ENCODE measurements at places on chromosomes 16 and 17. TPM values are rescaled to one million over a fixed set of nuclear protein-coding genes. Genes with fewer than 3 reads are reported as not detected.

The SLC16A13 gene
- polyA plus RNA-seq, result 7.2 TPM

The PDILT gene
- not detected for polyA plus RNA-seq

The LPO gene
- not detected for polyA plus RNA-seq

The EPX gene
- polyA plus RNA-seq, result not detected

The CHST4 gene
- polyA plus RNA-seq, result not detected

GRCh38 chr16:15933781-15934180 lies 15.6 kb upstream of the ABCC1 start:
- no peak overlapping the region for H3K4me3 ChIP-seq
- no peak overlapping the region for H3K27ac ChIP-seq
- no peaks in the 10 kb centered on the region for H3K4me1 ChIP-seq

- H3K27ac ChIP-seq, result no peak overlapping the region
- DNase-seq, result no peak
- no peak overlapping the region for H3K4me3 ChIP-seq
- no peaks in the 10 kb centered on the region for H3K4me1 ChIP-seq
These were observed 78.4 kb upstream of the MED9 start for GRCh38 chr17:17398188-17398942.

DNA sequence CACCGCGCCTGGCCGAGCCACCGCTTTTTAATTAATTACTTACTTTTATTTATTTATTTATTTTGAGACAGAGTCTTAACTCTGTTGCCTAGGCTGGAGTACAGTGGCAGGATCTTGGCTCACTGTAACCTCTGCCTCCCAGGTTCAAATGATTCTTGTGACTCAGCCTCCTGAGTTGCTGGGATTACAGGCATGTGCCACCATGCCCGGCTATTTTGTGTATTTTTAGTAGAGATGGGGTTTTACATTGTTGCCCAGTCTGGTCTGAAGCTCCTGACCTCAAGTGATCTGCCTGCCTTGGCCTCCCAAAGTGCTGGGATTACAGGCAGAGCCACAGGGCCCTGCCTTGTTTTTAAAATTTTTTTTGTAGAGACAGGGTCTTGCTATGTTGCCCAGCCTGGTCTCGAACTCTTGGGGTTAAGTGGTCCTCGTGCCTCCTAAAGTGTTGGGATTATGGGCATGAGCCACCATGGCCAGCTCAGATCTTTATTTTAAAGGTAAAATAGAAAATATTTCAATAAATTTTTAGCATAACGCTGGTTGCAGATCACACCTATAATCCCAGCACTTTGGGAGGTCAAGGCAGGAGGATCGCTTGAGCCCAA lies 18.3 kb upstream of the NUDT16L1 start:
- peak overlapping the region; percentile 82 for H3K27ac ChIP-seq
- DNase-seq, result no peak
- H3K4me1 ChIP-seq, result peaks cover 13% of the 10 kb centered on the region
- H3K4me3 ChIP-seq, result no peak overlapping the region
- H3K36me3 ChIP-seq, result peaks cover 3% of the 10 kb centered on the region

GRCh38 chr17:82217530-82218204 lies 5.0 kb upstream of the CCDC57 start:
- no peak overlapping the region for H3K27ac ChIP-seq
- H3K27me3 ChIP-seq, result no peaks in the 10 kb centered on the region
- no peak overlapping the region for H3K4me3 ChIP-seq
- H3K36me3 ChIP-seq, result no peaks in the 10 kb centered on the region
- H3K4me1 ChIP-seq, result no peaks in the 10 kb centered on the region

DNA sequence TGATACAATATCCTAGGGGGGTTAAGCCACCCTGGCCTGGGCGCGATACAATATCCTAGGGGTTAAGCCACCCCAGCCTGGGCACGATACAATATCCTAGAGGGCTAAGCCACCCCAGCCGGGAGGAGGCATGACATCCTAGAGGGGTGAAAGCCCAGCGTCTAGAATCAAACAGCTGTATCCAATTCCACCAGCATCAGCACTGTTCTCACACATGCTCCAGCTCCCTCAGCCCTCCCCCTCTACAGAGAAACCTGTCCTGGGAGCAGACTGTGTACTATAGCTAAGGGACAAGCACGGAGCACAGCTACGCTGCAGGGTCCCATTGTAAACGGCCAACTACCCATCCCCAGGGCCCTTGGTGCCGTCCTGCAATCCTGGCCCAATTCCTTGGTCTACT lies 6.2 kb downstream of the GINS2 start:
- H3K27ac ChIP-seq, result no peak overlapping the region
- no peaks in the 10 kb centered on the region for H3K36me3 ChIP-seq
- DNase-seq, result no peak
- H3K4me3 ChIP-seq, result no peak overlapping the region
- no peaks in the 10 kb centered on the region for H3K27me3 ChIP-seq
- no peaks in the 10 kb centered on the region for H3K4me1 ChIP-seq

DNA sequence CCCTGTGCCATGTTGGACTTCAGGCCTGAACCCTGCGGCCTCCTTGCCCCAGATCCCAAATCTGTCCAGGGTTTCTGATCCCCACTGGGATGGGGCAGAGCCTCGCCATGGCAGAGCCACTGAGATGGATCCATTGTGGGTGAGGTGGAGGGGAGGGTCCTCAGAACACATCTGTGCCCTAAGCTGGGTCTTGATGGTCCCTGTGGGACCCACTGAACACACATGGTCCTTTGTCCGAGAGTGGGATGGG lies 38.0 kb upstream of the KSR1 start:
- no peak for DNase-seq
- H3K27me3 ChIP-seq, result no peaks in the 10 kb centered on the region

DNA sequence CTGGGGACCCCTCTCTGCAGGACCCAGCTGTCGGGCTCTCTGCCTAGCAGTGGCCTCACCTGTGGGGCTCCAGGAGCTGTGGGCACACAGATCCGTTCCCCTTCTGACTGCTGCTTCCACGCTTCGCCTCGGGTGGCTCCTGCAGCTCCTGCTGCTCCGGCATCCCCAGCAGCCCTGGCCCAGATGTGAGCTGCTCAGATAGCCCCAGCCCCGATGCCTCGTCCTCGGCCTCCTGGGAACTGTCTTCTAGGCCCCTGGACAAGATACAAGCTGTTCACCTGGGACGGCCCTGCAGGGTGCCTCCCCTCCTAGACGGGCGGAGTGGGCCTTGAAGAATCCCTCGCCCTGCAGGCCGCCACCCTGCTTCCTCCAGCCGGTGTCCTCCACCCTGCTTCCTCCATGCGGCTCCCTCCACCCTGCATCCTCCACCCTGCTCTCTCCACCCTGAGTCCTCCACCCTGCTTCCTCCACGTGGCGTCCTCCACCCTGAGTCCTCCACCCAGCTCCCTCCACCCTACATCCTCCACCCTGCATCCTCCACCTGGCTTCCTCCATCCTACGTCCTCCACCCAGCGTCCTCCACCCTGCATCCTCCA lies 11.0 kb downstream of the EMC6 start:
- DNase-seq, result no peak
- no peak overlapping the region for H3K4me3 ChIP-seq
- no peak overlapping the region for H3K27ac ChIP-seq

- no peaks in the 10 kb centered on the region for H3K36me3 ChIP-seq
- DNase-seq, result peak; percentile 56
- H3K4me3 ChIP-seq, result no peak overlapping the region
- H3K27ac ChIP-seq, result no peak overlapping the region
- peaks cover 8% of the 10 kb centered on the region for H3K4me1 ChIP-seq
These were observed 9.0 kb upstream of the ZNF689 start for GRCh38 chr16:30619202-30619601.

DNA sequence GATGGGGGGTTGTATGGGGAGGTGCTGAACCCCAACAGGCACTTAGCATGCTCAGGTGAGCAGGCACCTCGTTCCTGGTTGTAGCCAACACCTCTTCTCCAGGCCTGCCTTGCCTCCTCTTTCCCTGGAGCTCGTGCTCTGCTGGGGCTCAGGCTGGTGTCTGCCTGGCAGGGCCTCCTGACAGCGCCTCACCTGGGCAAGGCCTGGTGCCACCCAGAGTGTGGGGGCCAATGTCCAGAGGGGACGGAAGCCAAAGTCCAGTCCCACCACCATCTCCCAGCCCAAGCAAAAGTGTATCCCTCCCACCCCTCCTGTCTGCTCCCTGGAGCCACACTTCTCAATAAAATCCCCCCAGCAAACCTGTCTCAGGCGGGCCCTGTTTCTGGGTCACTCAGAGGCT lies 304.2 kb upstream of the TNRC6C start:
- H3K4me1 ChIP-seq, result no peaks in the 10 kb centered on the region
- no peak overlapping the region for H3K27ac ChIP-seq
- DNase-seq, result no peak
- H3K36me3 ChIP-seq, result no peaks in the 10 kb centered on the region

DNA sequence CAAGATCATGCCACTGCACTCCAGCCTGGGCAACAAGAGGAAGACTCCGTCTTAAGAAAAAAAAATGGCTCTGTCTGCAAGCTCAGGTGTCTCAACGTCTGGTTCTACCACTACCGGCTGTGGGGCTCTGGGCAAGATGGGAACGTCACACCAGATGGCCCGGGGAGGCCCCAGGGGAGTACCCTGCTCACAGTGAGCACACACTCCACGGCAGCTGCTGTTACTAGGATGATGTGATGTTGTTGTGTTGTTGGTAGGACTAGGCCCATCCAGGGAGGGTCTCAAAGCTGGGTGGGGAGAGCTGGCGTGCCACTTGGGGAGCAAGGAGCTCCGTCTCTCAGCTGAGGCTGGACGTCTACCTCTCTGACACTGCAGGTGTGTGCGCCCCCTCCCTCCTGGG lies 9.4 kb upstream of the NPTX1 start:
- H3K27ac ChIP-seq, result no peak overlapping the region
- H3K4me1 ChIP-seq, result no peaks in the 10 kb centered on the region
- no peaks in the 10 kb centered on the region for H3K36me3 ChIP-seq
- DNase-seq, result no peak

DNA sequence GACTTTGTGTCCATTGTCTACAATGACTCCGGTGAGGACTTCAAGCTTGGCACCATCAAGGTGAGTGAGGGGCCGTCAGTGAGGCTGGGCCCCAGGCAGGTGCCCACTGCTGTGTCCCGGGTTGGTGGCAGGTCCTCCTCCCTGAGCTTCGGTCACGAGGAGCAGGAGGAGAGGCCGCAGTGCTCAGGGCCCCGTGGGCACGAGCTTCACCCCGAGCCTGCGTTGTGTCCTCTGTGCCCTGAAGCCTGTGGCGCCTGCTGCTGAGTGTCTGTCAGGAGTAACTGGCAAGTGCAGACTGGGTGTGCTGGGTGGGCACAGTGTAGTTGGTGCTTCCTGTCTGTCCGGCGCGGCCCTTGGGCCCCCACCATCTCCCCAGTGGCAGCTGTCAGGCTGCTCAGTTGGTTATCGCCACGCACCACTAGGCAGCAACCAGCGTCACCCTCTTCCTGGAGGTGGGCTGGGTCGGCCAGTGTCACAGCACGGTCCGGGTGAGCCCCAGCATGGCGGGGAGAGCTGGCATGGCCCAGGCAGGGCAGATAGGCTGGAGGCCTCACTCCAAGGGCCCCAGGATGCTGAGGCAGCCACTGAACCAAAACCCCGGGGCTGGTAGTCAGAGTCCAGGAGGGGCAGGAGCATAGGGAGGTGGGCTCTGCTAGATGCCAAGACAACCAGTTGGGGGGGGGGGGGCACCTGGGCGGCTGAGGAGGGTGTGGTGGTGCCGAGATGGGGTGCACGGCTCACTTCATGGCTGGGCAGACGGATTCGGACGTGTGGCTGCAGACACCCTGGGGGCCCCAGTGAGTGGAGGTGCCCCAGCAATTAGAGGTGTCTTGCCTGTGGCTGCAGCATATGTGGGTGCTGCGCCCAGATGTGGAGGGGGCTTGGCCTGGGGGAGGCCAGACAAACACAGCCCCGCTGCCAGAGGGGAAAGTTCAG lies 39.3 kb downstream of the TSC2 start:
- H3K4me1 ChIP-seq, result peaks cover 7% of the 10 kb centered on the region
- H3K27ac ChIP-seq, result no peak overlapping the region
- no peak overlapping the region for H3K4me3 ChIP-seq

GRCh38 chr17:47253541-47254402 lies at the start of gene ITGB3:
Gene ITGB3 (plus strand): TSS chr17:47253827. CDS start chr17:47253862, 35 bp downstream.
- H3K36me3 ChIP-seq, result peaks cover 7% of the 10 kb centered on the region
- peak within 1 kb of the TSS; percentile 34 for H3K4me3 ChIP-seq
- peak; percentile 86 for DNase-seq
- H3K4me1 ChIP-seq, result peaks cover 11% of the 10 kb centered on the region
- H3K27ac ChIP-seq, result no peak within 1 kb of the TSS

GRCh38 chr17:6066183-6066948 lies 3.8 kb upstream of the WSCD1 start:
- no peak overlapping the region for H3K4me3 ChIP-seq
- H3K36me3 ChIP-seq, result no peaks in the 10 kb centered on the region
- H3K4me1 ChIP-seq, result no peaks in the 10 kb centered on the region
- DNase-seq, result no peak
- peaks cover 57% of the 10 kb centered on the region for H3K27me3 ChIP-seq

- H3K27ac ChIP-seq, result peak overlapping the region; percentile 93
- H3K4me3 ChIP-seq, result no peak overlapping the region
- peaks cover 68% of the 10 kb centered on the region for H3K4me1 ChIP-seq
- no peak for DNase-seq
These were observed 76.5 kb upstream of the GSE1 start for GRCh38 chr16:85536411-85537330.

DNA sequence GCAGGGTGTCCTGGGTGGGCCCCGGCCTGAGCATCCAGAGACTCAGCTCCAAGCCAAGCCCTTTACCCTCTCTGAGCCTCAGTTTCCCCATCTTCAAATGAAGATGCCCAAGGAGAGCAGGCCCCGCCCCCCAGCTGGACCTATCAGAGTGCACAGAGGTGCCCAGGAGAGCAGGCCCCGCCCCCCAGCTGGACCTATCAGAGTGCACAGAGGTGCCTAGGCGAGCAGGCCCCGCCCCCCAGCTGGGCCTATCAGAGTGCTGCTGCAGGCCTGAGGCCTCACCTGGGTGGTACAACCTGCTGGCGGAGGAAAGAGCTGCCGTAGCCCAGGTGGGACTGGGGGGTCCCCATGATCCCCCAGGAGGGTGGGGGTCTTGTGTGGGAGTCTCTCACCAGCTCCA lies 3.4 kb upstream of the SSTR5 start:
- H3K36me3 ChIP-seq, result no peaks in the 10 kb centered on the region
- H3K27me3 ChIP-seq, result peaks cover 36% of the 10 kb centered on the region
- H3K4me3 ChIP-seq, result no peak overlapping the region
- no peak for DNase-seq
- H3K4me1 ChIP-seq, result no peaks in the 10 kb centered on the region

DNA sequence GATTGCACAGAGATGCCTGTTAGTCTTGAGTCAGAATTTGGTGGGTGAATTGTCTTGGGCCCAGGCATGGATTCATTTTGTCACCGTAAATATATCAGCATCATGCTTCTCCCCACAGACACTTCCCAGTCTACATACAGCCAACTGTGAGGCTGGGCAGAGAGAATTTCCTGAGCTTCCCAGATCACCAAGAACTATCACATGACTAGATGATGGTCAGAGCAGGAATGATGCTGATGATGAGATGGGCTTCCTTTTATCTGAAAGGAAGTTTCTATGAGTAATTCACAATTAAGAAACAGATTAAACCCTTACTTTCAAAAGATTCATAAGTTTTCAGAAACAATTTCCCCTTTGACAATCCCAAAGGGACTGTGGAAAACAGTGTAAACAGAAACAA lies 323 bp upstream of the KRTAP9-9 start:
- H3K27me3 ChIP-seq, result peaks cover 67% of the 10 kb centered on the region
- H3K27ac ChIP-seq, result no peak overlapping the region
- no peaks in the 10 kb centered on the region for H3K36me3 ChIP-seq
- H3K4me1 ChIP-seq, result no peaks in the 10 kb centered on the region

GRCh38 chr16:66043326-66043725 lies 323.2 kb upstream of the CDH5 start:
- DNase-seq, result no peak
- H3K4me1 ChIP-seq, result no peaks in the 10 kb centered on the region
- no peak overlapping the region for H3K27ac ChIP-seq
- no peak overlapping the region for H3K4me3 ChIP-seq
- H3K36me3 ChIP-seq, result no peaks in the 10 kb centered on the region
- H3K27me3 ChIP-seq, result no peaks in the 10 kb centered on the region

Data from cardiac muscle cell (in vitro differentiated cells and primary cell).